ENCODE measurements at places on chromosomes 6 and 20.

- DNase-seq = no peak
These were observed 68.7 kb upstream of the FOXC1 start for GRCh38 chr6:1540864-1541521.

DNA sequence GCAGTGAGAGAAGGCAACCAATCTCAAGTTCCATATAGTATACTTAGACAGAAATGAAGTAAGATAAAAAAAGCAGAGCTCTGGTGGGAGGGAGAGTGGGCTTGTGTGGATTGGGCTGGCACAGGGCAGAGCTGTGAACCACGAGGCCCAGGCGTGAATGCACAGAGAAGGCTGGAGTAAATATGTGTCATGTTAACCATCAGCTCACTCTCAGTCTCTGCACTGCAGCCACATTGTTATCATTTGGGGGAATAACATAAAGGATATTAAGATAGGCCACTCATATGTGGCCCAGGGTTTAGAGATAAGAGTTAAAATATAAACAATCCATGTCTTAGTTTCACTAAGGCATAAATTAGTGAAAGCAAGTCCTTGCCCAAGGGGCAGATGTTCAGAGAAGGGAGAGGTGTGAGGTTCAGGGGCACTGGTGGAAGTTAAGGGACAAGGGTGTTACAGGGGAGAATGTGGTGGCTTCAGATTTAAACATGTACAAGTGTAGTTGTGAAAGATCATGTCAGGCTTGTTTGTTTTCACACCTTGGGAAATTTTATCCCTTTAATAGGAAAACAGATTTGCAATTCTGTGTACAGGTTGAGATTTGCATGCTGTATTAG, 14.4 kb downstream of the GMPR start:
- no peak for DNase-seq

GRCh38 chr6:3750317-3751076, 1.0 kb downstream of the PXDC1 start:
- no peak for DNase-seq

DNA sequence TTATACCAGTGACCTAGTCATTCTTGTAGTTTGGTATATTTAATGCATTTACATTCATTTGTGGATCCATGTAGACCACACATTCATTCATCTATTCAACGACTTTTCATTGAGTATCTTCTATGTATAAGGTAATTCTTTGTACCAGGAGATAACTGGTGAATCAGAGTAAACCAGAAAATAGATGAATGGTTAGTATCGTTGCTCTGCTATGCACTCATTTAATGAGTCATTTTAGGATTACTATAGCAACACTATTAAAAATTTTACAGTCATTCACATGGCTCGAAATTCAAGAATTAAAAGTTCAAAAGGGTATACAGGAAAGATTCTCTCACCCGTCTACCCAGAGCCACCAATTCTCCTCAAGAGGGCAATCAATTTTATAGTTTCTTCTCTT, 26.8 kb downstream of the DOK5 start:
- DNase-seq = no peak

DNA sequence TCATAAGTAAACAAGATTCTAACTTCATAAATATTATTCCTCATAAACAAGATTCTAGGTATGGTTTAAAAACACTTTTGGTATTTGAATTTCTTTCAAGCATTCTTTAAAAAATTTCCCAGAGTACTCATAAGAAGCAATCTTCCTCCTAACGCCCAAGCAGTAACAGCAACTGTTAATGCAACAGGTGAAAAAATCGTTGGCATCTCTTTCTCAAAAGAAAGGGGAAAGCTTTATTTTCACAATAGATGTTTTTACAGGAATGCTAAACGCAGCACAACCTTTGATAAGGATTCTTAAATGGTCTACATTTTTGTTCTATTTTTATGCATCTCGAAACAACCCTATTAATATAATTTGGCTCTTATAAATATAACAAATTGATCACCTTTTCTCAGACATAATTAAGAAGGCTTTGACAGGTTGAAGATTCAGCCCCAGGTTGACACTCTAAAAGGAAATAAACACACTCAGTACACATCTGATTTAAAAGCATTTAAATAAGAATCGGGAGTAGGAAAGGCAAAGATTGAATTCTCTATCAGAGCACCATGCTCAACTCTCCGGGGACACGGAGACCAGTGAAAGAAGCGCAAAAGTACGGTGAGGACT, 634 bp downstream of the AHI1 start:
- DNase-seq = peak; percentile 15

DNA sequence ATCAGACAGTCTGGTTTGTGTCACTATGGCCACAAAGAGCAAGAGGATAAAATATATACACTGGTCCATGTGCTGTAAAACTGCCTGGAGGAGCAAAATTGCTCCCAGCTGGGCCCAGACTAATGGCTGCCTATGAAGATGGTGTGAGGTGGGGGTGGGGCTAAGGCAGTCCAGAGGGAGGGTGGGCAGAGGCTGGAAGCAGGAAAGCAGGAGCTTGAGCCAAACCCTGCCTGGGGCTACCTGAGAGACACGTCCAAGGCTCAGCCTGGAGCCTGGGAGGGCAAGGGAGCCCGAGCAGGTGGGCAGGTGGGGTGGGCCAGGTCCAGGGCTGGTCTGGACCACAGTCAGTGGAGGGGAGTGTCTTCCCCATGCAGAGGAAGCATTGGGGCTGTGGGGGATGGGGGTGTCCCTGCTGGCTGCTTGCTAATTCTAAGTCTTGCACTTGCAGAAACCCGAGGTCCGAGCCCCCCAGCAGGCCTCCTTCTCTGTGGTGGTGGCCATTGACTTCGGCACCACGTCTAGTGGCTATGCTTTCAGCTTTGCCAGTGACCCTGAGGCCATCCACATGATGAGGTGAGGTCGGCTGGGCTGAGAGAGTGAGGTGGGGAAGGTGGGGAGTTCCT, 9.5 kb downstream of the HSPA12B start:
- DNase-seq = no peak

- peak; percentile 43 for DNase-seq
These were observed 33.2 kb upstream of the TAF8 start for GRCh38 chr6:42017021-42017643.

GRCh38 chr6:23953976-23954375, 172.0 kb upstream of the NRSN1 start:
- no peak for DNase-seq

DNA sequence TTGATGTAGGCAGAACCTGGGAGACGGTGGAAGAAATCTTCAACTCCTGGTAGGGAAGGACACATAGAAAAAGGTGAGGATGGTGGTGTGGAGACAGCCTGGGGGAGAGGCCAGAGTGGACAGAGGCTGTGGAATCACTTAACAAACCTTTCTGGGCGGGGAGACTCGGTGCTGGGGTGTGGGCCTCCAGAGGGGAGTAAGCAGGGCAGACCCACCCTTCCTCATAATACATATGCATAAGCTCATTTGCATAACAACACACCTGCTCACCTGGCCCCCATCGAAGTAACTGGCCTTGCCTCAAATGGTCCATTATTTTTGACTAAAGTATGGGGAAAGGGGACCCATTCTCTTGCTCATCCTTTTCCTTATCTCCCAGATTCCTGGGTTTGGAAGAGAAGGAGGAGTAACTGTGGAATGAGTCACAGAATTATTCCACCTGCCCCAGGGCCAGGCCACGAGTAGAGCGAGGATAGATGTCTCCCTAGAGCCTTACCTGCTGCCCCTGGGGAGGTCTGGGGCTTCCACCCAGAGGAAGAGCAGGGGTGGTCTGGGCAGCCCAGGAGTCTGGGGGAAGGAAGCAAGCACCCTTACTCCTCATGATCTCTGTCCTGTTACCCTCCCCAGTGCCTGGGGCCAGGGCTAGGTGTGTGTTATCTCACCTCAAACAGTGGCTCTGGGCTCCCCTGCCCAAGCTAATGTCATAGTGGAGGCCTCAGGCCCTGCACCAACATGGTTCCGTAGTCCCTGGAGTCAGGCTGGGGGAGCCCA, 10.7 kb upstream of the VEGFA start:
- no peak for DNase-seq

GRCh38 chr6:6685249-6686040, 96.9 kb downstream of the LY86 start:
- peak; percentile 14 for DNase-seq

DNA sequence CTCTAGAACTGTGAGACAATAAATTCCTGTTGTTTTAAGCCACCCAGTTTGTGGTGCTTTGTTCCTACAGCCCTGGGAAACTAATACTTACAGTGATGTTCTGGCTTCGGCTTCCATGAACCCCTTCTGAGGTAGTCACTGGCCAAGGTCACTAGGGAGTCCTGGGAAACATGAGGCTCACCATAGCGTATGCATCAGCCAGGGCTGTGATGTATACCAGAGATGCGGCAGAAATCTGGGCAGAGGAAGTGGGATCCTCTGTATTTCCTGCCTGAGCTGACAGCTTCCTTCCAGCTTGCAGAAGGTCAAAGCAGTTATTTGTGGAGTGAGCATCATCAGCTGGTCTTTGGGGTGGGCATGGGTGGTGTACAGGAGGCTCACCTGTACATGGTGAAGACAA, 27.9 kb downstream of the KAT14 start:
- no peak for DNase-seq

DNA sequence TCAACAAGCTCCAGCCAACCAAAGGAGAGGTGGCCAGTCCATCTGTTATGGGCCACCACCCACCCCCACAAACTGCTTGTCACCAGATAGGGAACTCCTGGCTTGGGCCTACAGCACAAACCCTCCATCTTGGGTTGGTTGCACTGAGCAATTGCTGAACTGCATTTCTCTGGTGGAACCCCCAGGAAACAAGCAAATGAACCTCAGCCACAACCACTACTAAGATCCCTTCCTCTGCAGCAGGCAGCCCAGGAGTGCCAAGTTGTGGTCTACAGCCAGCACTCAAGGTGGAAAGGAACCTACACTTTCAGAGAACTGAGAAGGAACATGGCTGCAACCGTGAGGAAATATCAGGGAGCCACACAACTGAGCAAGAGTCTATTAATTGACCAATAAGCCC, 171.6 kb downstream of the TMEM200A start:
- no peak for DNase-seq

DNA sequence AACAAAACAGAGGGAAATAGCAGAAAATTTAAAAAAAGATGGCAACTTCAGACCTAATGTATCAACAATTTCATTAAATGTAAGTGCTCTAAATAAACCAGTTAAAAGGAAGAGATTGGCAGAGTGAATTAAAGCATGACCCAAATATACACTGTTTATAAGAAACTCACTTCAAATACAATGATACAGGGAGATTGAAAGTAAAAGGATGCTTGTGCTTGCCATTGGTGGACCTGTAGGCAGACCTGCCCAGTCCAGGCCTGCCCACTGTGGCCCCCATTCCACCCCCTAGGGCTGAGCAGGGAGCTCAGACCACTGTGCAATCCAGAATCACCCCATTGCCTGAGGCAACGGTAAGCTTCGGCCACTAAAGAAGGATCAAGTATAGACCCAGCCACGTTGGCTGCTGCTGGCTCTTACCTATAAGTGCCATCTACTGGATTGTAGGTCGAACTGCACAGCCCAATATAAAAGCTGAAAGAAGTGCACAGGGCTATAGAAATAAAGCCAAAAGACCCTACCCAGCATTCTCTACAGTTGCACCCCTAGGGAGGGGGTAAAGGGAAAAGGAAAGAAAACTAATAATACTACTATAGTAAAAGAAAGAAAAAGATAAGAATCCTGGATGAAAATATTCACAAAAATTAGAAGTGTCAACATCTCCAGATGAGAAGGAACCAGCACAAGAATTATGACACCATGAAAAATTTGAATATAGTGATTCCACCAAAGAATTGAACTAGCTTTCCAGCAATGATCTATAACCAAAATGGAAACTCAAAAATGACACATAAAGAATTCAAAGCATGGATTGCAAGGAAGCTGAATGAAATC, 36.1 kb downstream of the PSMB1 start:
- peak; percentile 84 for DNase-seq

DNA sequence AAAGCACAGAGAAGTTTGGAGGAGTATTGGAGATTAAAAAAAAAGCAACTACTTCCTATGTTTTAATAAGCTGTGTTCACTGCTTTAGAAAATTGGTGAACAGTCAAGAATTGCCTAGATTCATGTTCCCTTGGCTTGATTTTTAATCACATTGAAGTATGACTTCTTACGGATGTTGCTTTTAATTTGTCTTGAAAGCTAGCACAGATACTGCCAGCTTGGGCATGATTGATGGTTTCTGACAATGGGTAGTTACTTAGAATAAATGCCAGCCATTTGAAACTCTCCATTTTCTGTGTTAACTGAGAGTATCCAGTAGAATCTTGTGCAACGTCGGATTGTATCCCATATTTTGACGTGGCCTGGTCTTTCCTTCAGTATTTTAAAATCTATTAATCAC, 178.0 kb downstream of the DTNBP1 start:
- no peak for DNase-seq

- DNase-seq = no peak
These were observed 543.3 kb upstream of the MAP3K7 start for GRCh38 chr6:91130126-91130525.

DNA sequence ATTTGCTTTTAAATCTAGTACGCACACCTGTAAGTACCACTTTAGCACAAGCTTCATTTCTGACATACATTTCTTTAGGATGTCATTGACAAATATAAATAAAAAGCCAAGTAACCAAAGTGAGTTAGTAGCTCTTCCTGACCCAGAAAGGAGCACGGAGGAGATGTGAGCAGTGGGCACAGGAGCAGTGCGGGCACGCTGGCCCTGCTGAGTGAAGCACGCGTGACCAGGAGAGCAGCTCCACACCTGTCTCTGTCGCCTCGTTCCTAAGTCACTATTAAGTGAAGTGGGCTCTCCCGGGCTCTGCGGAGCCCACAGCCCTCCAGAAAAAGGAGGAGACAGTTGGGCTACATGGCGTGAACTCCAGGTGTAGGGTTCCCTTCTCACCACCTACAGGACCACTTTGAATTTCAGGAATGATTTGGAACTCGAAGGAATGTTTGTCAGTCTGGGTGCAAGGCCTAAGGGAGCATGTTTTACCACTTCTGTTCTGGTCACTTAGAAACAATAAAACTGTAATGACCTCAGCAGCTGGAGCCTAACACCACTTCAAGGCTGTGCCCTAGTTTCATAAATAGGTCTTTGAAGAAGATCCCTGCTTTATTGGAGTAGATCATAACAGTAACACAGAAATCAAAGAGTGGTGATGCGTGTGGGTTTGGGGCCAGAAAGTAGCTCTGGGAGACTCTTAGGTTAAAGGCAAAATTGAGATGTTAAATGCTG, 95.9 kb downstream of the FAM120B start:
- DNase-seq = no peak

DNA sequence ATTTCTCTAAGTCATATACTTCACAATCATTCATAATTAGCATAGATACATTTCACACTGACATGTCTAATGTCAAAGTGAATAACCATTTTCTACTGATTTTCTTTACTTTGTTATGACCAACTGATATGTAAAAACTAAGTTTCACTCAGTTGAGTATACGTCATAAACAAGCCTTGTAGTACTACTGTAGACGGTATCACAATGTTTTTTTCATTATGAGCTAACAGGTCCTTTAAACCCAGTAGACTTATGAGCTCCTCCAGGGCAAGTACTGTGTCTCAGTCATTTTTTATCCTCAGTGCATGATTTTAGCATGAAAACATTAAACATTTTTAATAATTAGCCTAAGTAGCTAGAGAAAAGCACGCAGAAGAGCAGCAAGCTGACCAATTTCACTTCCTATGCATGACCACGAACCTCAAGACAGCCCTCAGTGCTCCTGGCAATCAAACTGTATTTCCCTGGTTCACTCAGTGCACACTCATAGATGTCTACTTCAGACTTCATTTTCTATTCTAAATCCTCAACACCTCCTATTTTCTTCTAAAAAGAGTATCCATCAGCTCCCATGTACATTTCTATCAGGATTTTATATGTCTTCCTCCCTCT, 32.0 kb upstream of the TFAP2D start:
- no peak for DNase-seq

All from AML-193 (cell line).